8988T (cell line): ENCODE measurements at places on chromosomes 4 and X.

GRCh38 chr4:53009824-53010223 lies 147.7 kb downstream of the RASL11B start:
- DNase-seq, result no peak

- no peak for DNase-seq
These were observed 145.7 kb upstream of the TBC1D9 start for GRCh38 chr4:140901736-140902336.

- no peak for DNase-seq
These were observed 222.4 kb downstream of the GALNTL6 start for GRCh38 chr4:172035562-172035961.

DNA sequence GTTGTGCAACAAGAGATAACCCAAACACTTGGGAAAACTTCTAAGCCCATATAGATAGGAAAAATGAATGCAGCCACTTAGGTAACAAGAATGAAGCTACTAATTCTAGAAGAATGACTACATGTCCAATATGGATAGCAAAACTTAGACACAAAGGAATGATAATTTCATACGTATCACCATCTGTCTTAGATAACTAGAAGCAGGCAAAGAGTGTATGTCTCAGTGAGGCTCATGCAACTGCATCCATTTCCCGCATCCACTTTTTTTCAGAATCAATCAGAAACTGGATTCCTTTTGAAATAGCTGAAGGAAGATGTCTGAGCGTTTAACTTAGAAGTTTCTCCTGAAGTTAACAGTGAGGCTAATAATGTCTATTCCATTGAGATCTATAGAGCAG lies 408.7 kb upstream of the PITX2 start:
- DNase-seq, result no peak

DNA sequence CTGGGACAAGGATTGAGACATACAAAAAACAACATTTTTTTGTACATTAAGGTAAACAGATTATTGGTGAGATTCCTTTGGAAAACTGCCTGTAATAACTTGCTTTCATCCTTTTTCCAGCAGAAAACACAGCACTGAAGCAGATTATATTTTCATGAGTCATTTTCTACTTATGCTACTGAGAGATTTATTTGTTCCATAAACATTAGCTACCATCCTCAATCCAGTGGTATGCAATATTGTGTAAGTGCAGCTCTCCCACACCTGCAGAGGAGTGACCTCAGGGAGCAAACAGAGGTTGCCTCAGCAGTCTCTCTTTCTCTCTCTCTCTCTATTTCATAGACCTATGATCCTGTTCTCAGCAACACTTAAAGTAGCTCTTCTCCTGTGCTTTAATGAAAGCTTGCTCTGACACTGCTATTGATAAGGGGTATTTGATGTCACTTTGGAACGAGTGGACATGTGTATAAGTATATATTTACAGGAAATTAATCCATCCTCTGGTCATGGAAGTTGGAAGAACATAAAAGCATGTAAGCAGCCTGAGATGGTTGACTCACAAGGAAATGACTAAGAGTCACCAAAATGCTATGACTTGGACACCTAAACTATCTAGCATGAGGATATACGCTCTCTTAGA lies 163.7 kb upstream of the SPANXC start:
- DNase-seq, result peak; percentile 14

GRCh38 chr4:7311205-7311604 lies 118.9 kb downstream of the SORCS2 start:
- DNase-seq, result no peak

DNA sequence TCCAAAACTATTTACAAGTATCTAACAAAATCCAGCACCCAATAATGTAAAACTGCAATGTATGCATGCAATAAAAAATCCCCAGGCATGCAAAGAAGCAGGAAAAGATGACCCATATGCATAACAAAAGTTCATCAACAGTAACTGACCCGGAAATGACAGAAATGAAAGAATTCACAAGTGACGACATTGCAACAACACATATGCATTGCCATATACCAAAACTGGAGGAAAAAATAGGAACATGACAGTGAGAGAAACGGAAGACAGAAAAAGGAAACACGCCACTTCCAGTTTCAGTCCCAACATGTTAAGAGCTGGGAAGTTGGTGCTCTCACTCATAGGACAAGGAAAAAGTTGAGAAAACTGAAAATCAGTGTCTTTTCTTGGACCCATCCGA lies 154.6 kb downstream of the EVC2 start:
- DNase-seq, result no peak

- no peak for DNase-seq
These were observed 566.1 kb downstream of the KCTD8 start for GRCh38 chr4:43882470-43882869.

GRCh38 chr4:14566518-14566917 lies 435.8 kb upstream of the CPEB2 start:
- no peak for DNase-seq

- DNase-seq, result no peak
These were observed 1.8 kb downstream of the EPHA5 start for GRCh38 chr4:65668201-65669089.

DNA sequence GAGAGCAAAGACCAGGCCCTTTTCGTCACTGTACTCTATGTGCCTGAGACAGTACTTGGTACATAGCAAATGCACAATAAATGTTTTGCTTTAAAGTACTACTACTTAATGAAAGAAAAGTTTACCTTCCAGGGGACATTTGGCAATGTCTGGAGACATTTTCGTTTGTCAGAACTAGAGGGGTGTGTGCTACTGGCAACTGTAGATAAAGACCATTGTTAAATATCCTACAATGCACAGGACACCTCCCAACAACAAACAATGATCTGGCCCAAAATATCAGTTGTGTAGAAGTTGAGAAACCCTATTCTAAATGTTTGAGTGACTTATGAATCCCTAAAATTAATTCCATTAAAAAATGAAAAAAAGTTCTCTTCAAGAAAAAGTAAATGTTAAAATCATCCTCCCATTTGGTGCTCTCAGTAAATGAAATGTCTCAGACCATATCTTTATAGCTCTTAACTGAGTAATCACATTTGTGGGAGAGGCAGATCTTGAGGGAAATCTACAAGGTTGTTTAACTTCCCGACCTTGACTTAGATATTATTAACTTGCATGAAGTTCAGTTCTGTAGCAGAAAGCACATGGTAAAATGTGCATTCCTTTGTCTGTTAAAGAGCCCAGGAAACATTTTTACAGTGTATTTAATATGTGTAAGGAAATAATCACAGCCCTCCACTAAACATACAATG lies 18.5 kb downstream of the EGFL6 start:
- no peak for DNase-seq

DNA sequence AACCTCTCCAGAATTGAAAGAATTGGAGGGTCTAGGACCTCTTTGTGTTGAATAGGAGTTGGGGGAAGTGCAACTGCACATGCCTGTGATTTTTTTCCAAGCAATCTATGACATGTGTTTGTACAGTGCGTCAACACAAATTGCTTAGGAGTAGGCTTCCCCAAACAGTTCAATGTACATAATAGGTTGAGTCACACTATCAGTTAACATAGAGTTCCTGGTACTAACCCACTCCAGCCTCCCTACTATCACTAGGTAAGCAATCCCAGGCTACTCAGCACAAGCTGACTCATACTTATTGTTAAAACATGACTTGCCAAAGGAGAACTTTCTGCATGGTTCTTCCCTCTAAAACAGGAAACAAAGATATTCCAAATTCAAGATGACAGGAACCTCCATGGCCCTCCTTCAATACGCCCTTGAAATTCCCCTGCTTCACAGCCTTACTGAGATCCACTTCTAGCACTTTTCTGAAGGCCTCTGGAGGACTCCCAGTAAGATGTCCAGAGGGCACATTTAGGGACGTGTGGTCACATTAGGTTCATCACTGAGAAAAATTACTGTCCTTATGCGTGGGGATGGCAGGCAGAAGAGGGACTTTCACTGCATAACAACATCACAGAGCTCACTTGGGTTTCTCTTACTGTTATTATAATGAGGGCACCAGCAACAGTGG lies 8.4 kb upstream of the VSIG1 start:
- DNase-seq, result no peak

- no peak for DNase-seq
These were observed 49.5 kb downstream of the PHEX start for GRCh38 chrX:22081475-22082092.

- no peak for DNase-seq
These were observed 157.3 kb downstream of the PRDM5 start for GRCh38 chr4:120765260-120765680.

GRCh38 chr4:182225257-182225852 lies 17.8 kb upstream of the TENM3 start:
- no peak for DNase-seq

DNA sequence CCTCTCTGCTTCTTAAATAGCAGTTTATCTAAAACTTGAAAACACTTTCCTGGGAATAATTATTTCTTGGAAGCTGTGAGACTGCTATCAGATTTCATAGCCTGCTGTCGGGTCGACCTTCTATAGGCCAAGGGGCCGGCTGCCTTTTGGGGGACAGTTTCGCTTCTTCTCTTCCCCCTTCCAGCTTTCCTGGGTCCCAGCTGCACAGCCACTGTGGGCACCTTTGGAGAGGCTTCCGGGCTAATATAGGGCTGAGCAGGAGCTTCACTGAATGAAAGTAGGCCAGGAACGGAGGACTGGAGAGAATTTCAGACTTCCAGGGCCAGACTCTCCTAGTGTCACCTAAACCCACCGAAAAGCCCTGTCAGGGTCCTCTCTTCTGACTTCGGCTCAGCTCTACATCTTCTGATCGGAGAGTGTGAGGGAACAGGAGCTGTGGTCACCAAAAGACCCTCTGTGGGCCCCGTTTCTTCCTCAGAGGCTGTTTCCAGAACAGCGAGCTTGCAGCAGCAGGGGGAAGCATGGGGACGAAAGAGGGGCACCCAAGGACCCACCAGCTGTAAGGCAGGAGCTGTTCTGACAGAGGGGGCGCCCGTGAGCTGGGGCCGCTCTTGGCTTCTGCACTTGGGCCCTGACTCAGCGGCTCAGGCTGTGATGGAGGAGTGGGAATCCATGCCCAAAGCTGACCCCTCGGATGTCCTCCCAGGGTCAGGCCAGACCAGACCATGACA lies 620.6 kb downstream of the BCOR start:
- no peak for DNase-seq

GRCh38 chr4:18689308-18690115 lies 668.0 kb upstream of the LCORL start:
- no peak for DNase-seq

- DNase-seq, result no peak
These were observed 83.6 kb downstream of the GAB1 start for GRCh38 chr4:143420227-143420626.

- DNase-seq, result no peak
These were observed 51.0 kb upstream of the NHSL2 start for GRCh38 chrX:71859637-71860036.

GRCh38 chr4:152289941-152290340 lies 246.0 kb downstream of the FBXW7 start:
- no peak for DNase-seq

DNA sequence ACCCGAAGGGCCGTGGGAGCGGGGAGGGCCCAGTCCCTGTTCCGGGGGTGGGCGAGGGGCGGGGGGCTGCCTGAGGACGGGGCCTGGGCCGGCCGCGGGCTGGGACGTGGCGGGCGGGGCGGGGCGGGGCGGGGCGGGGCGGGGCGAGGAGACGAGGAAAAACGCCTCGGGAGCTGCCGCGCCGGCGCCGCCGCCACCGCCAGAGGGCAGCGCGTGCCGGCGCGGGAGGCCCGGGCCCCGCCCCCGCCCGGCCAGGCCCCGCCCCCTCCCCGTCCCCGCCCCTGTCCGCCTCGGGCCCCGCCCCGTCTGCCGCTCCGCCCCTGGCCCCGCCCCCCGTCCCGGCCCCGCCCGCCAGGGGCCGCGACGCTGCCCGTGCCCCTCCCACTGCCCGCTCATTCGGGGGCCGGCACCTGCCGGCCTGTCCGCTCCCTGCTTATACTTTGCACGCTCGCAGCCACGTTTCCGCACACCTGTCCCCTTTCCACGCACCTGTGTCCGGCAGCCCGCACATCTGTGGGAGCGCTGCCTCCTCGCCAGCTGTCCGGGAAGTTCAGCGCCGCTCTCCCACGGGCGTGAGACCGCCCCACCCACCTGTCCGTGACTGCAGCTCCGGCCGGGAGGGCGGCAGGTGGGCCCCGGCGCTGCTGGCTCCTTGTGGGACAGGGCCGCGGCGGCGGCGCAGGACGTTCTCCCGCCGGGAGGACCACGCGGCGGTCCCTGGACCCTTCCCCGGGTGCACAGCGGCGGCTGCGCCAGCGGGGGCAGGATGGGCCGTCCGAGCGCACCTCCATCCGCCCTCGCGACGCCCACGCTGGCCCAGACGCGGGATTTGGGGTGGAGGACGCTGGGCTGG lies 1.7 kb upstream of the FGFRL1 start:
- no peak for DNase-seq

DNA sequence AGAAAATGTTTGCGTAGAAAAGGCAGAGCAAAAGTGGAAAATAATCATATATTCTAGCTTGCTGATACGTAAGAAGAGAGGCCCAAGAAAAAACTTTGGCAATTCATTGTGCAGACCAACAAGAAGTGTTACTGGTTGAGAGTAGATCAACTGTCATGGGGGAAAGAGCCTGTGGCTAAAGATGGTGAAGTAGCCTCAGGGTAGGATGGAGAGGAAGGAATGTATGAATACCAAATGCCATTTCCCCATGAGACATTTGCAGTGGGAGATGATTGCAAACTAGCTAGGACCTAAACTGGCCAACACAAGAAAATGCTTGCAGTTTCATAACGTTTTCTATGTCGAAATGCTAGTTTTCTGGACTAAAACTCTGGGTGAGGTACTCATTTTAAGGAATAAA lies 47.7 kb upstream of the ADGRL3 start:
- no peak for DNase-seq

DNA sequence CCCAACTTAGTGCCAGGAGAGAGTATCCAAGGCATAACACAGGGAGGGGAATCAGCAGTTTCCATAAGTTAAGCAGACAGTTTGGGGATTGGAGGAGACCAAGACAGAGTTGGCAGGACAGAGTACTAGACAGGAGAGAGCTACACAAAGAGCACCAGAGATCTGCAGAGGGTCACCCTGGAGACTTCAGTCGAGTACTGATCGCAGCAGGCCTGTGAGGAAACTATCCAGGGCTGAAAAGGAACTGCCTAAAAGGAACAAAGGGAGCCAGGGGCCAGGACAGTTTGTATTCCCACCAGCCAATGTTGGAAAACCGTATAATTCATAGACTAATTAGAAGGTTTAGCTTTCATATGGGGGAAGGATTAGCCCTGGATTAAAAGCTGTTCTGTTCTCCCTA lies 80.6 kb upstream of the ENPP6 start:
- DNase-seq, result no peak

GRCh38 chr4:52983563-52984303 lies 121.6 kb downstream of the RASL11B start:
- DNase-seq, result peak; percentile 24

- no peak for DNase-seq
These were observed 86.5 kb downstream of the SLC10A6 start for GRCh38 chr4:86762649-86763048.

GRCh38 chr4:99863804-99864203 lies 30.4 kb downstream of the LAMTOR3 start:
- no peak for DNase-seq
